Bronchus fibroblast of lung (primary cell): ENCODE measurements at places on chromosomes 11 and 22. TPM values are rescaled to one million over a fixed set of nuclear protein-coding genes. Genes with fewer than 3 reads are reported as not detected.

The SLC22A8 gene
- total RNA-seq, result not detected in 2 replicates

The OR8D1 gene
- total RNA-seq, result not detected in 2 replicates

The VWCE gene
- 1.0 and 1.3 TPM in 2 replicates for total RNA-seq

The DSCAML1 gene
- total RNA-seq, result not detected in 2 replicates

The SGSM1 gene
- total RNA-seq, result not detected in 2 replicates

The CELSR1 gene
- 0.15 and 0.34 TPM in 2 replicates for total RNA-seq

The RNF121 gene
- 20.2 and 22.4 TPM in 2 replicates for total RNA-seq

The GAB4 gene
- total RNA-seq, result not detected in 2 replicates

The MUC5AC gene
- total RNA-seq, result not detected in 2 replicates

The CASP5 gene
- not detected in 2 replicates for total RNA-seq

The MFNG gene
- total RNA-seq, result 0.15 TPM in 1 of 2 replicates, not detected in the other

The BIRC3 gene
- total RNA-seq, result 1.9 and 2.0 TPM in 2 replicates

The IFITM5 gene
- not detected in 2 replicates for total RNA-seq

The PHRF1 gene
- total RNA-seq, result 18.1 and 20.5 TPM in 2 replicates

The F2 gene
- total RNA-seq, result not detected in 2 replicates

The NXPE1 gene
- not detected in 2 replicates for total RNA-seq

The ATP6V1E1 gene
- total RNA-seq, result 95.6 and 109 TPM in 2 replicates

The CARD10 gene
- 6.4 and 8.9 TPM in 2 replicates for total RNA-seq

The CADM1 gene
- total RNA-seq, result 2.2 and 3.4 TPM in 2 replicates

The TMEM151A gene
- total RNA-seq, result 0.17 and 0.30 TPM in 2 replicates

The POU2AF2 gene
- not detected in 2 replicates for total RNA-seq

The SCN3B gene
- total RNA-seq, result not detected in 2 replicates

The ROM1 gene
- total RNA-seq, result 1.9 and 4.7 TPM in 2 replicates

The OR52A5 gene
- not detected in 2 replicates for total RNA-seq

The TBC1D10A gene
- 18.7 and 19.3 TPM in 2 replicates for total RNA-seq

The USP2 gene
- 0.15 and 0.84 TPM in 2 replicates for total RNA-seq

The ANO5 gene
- total RNA-seq, result under 0.01 TPM in 1 of 2 replicates, not detected in the other

The OR8G5 gene
- total RNA-seq, result not detected in 2 replicates

The SMTNL1 gene
- total RNA-seq, result not detected in 2 replicates

The OR2AG2 gene
- total RNA-seq, result under 0.01 and 0.15 TPM in 2 replicates
